NCI-H1436 (cell line): ENCODE measurements at places on chromosomes 16 and 17.

DNA sequence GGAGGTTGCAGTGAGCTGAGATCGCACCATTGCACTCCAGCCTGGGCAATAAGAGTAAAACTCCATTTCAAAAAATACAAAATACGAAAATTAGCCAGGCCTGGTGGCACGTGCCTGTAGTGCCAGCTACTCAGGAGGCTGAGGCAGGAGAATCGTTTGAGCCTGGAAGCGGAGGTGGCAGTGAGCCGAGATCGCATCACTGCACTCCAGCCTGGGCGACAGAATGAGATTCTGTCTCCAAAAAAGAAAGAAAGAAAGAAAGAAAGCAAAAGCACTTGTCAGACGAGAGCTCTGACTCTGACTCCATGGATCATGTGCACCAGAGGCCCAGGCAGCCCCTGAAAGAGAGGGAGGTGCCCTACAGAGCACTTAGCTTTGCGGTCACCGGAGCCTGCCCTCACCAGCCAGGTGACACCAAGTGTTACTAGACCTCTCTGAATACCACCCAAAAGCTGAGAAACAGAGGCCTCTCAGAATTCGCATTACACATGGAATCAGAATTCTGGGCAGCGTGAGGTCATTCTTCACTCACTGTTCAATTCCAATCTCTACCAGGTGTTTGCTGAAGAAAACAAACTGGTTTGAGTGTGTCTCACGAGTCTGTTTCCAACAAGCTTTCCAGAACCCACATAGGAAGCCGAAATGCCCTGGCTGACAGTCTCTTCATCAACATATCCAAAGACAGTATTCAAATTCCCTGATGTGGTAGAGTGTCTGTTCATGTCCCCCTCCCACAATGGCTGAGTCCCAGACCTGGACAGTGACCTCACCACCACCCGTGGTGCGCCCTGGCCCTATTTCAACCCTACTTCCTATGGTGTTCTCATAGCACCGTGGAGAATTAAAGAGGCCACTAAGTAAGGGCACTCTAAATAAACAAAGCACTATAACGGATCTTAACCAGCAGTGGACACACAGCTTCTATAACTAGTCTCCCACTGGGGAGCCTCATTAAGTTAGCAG is 1.5 kb downstream of the FLCN start:
- no peak for DNase-seq

- DNase-seq: no peak
These were observed 5.9 kb downstream of the XAF1 start for GRCh38 chr17:6761779-6762178.

DNA sequence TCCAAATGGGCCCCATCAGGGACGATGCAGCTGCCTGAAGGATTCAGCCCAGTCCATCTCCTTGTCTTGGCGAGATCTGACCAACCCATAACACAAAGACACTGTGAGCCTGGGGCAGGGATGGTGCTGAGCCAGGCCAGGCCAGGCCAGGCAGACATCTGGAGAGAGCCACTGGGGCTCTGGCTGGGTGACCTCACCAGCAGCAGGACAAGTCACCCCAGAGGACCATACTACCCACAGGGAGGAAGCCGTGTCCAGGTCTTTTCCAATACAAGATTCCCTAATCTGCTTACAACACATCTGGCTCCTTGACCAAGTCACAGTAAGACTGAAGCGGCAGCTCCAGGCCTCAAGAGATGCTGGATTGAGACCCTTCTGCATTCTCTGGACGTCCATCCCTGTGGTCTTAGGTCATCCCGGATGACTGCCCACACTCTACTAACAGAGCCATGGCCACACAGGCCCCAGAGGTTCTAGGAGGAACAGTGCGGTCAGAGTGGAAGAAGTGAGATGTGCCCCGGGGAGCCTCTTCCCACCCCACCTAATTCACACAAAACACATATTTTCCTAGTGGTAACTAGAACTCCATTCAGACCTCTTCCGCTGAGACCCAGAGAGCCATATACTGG is 81.8 kb upstream of the RCVRN start:
- DNase-seq: no peak

- DNase-seq: no peak
These were observed 85.8 kb downstream of the CYTH1 start for GRCh38 chr17:78696016-78696982.

DNA sequence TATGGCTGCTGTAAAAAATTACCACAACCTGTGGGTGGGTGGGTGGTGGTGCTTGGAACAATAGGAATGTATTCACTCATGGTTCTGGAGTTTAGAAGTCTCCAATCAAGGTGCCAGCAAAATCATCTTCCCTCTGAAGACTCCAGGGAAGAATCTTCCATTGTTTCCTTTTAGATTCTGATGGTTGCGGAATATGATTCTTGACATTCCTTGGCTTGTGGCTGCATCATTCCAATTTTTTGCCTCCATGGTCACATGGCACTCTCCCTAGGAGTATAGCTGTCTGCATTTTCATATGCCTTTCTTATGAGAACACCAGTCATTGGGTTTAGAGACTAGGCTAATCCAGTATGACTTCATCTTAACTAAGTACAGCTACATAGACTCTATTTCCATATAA is 401.0 kb downstream of the HS3ST3B1 start:
- no peak for DNase-seq

DNA sequence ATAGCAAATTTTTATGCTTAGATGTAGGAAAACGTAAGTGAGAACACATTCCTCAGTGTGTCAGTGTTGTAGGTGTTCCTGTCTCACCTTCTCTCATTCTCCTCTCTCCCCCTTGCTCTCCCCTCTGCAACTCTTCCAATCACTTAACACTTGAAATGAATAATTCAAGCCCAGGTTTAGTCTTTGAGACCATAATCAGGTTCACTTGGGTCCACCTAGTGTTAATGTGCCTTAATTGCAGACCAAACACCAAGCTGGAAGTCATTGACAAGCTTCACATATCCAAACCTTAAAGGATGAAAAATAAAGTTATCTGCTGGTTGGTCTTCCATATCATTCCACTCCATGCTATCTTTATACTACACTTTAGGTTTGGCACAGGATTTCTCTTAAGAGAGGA is 37.0 kb downstream of the STXBP4 start:
- DNase-seq: no peak

GRCh38 chr17:62854098-62854680 is 46.1 kb upstream of the MARCHF10 start:
- DNase-seq: no peak

- DNase-seq: no peak
These were observed 9.7 kb downstream of the SPNS3 start for GRCh38 chr17:4443476-4443875.

GRCh38 chr16:839643-840408 is 39.3 kb upstream of the GNG13 start:
- no peak for DNase-seq

GRCh38 chr17:34368196-34368945 is 5.3 kb upstream of the CCL1 start:
- no peak for DNase-seq

GRCh38 chr17:42543190-42544079 is 7.4 kb downstream of the NAGLU start:
- DNase-seq: no peak

- no peak for DNase-seq
These were observed 15.6 kb upstream of the CBFA2T3 start for GRCh38 chr16:88992351-88993165.

GRCh38 chr16:88195911-88196465 is 186.8 kb upstream of the ZNF469 start:
- no peak for DNase-seq

DNA sequence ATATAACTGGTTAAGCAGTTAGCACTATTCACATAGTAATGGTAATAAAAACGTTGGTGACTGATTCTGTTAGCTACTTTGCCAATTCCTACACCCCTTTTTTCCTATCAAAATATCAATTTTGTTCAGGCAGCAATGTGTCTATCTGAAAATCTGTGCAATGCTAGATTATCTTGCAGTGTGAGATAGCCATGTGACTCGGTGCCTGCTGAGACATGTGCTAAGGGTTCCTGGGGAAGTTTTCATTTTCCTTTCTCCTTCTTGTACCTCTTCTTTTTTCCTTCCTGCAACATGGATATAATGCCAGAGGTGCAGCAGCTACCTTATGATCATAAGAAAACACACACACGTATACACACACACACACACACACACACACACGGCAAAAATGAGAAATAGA is 100.5 kb upstream of the SHISA6 start:
- no peak for DNase-seq

GRCh38 chr16:67077871-67078270 is 31.9 kb upstream of the PHAF1 start:
- no peak for DNase-seq

- DNase-seq: no peak
These were observed 541 bp downstream of the ZNF18 start for GRCh38 chr17:11996722-11997146.

DNA sequence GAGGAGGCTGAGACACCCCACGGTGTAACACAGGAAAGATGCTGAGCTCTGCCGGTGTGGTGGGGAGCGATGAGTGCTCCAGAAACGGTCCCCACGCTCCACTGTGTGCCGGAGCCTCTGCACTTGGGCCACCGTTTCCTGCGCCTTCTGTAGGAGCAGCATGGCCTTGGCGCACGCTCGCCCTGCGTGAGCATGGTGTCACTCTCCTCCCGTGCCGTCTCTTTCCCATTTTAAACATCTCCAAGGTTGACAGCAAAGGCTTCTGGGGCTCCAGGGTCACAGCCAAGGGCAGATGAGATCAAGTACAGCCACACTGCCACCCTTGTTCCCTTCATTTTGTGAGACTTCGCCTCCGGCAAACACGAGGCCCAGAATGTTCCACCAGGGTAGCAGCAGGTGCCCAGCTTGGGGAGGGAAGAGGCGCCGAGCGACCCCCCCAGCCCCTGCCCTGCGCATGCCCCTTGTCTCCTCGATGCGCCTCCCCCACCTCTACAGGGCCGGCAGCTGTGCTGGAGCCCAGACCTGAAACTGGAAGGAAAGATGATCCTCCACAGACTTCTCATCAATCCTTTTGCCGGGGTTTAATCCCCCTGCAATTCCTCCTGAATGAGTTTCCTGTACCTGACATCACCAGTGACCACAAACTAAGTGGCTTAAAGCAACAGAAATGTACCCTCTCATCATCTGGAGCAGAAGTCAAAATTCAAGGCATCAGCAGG is 19.9 kb upstream of the OSGIN1 start:
- no peak for DNase-seq

DNA sequence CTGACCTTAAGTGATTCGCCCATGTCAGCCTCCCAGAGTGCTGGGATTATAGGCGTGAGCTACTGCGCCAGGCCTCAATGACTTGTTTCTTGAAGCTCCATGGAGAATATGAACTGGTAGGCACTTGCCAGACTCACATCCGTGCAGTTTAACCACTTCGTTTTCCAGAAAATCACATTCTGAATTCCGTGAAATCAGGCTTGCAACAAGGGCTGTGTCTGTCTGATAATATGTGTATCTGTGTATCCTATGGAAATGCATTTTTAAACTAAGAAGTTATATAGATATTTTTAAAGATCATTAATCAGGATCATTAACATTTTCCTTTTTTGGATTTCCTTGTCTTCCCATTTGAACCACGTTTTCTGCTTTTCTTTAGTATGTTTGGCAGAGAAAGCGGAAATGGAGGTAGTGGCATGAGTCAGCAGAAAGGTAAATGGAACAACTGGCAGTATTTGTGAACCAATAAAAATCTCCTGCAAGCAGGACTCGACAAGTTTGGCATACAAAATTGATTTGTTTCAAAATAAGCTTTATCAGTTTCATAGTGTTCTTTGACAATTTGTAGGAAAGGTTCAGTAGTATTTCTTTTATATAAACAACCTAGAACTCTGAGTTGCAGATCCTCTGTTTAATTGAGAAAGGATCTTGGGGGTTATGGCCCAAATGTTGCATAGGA is 33.0 kb downstream of the USP10 start:
- no peak for DNase-seq
